ENCODE measurements at places on chromosomes 5 and 9.

GRCh38 chr5:52476346-52476745, 311.4 kb upstream of the ITGA1 start:
- no peak for DNase-seq

DNA sequence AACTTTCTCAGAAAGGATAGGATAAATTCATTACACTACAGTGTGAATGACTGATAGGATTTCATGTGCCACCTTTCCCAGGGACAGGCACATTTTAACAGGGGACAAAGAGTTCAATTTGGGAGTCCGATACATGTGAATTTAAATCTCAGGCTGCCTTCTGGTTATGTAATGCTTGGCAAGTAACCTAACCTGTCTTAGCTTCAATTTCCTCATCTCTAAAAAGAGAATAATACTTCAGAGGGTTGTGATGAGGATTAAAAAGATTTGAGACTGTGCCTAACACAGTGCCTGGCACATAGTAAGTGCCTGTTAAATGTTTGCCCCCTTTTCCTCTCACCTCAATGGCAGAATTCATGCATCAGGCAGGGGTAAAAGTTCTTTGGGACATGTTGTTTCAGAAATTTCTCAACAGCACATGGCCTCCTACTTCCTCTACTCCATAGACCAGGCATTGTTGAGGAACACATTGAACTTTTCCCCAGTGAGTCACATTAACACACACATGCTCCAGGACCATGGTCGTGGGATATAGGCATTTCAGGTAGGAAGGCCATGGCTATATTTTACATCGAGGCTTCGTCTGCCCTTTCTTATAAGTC, 94.6 kb upstream of the EGFLAM start:
- DNase-seq = no peak

- no peak for DNase-seq
Measured at GRCh38 chr5:176388003-176388443, 375 bp downstream of the NOP16 start.

GRCh38 chr5:14528926-14529325, 52.7 kb upstream of the OTULINL start:
- no peak for DNase-seq

DNA sequence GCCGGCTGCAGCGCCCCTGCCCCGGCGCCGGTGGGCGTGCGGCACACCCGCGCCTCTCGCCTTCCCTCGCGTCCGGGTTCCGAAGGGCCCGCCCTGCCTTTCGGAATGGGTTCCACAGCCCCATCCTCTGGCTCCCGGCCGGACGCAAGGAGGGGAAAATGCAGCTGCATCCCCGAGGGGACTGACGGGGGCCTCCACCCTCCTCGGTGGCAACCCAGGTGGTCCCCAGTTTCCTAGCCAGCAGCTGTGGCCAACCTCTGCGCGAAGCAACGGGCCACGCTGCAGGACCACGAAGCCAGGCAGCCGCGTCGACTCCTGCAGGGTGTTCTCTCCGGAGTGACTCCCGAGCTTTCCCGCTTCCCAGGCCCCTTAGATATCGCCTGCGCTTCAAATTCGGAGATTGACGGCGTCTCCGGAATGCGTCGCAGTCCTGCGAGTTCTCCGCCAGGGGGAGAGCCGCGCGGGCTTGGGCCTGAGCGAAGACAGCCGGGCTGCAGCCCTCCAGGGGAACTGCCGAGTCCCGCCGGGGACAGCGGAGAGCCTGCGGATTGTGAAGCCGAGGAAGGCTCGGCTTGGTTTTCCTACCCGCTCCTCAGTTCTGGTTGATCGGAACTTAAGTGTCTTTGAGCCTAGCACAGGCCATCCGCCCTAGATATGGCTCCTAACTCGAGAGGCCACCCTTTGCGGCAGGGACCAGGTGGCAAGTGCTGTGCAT, 582 bp upstream of the APBA1 start:
- DNase-seq = peak; percentile 69

Data from CD4-positive, alpha-beta T cell treated with Interleukin-10 for 1 hour (primary cell).